Iris pigment epithelial cell (primary cell): ENCODE measurements at places on chromosomes 11 and 22.

GRCh38 chr11:66625041-66625751 is 8.8 kb downstream of the RBM14 start:
- DNase-seq: no peak

DNA sequence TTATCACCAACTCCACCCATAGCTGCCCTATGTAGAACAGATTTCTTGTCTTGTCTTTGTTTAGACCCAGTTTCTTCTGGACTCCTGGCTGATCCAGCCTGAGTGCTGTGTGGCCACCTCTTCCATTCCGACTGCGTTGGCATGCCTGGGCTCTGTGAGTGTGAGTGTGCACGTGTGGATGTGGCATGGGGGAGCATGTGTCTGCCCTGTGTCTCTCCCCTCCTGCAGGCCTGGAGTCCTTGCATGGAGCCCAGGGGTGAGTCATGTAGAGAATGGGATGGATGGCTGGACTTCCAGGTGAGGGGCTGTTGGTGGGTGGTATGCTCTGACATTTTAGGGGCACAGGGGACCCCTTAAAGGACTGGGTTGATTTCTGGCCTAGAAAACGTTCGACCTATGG is 194.7 kb downstream of the GRIK4 start:
- DNase-seq: no peak

- no peak for DNase-seq
Observed at GRCh38 chr11:116762132-116762531, 10.7 kb downstream of the BUD13 start.

GRCh38 chr11:131693756-131694155 is 323.3 kb downstream of the NTM start:
- no peak for DNase-seq

DNA sequence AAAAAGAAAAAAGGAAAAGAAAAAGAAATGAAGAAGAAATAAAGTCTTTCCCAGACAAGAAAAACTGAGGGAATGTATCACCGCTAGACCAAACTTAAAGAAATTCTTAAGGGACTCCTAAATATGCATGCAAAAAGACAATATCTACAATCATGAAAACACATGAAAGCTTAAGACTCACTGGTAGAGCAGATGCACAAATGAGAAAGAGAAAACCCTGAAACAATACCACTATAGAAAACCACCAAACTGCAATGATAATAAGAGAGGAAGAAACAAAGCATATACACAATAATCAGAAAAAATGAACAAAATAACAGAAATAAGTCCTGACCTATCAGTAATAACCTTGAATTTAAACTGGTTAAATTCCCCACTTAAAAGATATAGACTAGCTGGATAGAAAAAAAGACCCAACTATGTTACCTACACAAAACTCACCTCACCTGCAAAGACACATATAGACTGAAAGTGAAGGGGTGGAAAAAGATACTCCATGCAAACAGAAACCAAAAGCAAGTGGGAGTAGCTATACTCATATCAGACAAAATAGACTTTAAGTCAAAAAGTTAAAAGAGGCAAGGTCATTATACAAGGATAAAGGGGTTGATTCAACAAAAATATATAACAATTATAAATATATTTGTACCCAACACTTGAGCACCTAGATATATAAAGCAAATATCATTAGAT is 61.3 kb upstream of the NARS2 start:
- DNase-seq: no peak

GRCh38 chr22:36744791-36745190 is 31.1 kb downstream of the IFT27 start:
- no peak for DNase-seq

GRCh38 chr22:20465759-20466077 is 28.1 kb upstream of the SCARF2 start:
- no peak for DNase-seq

GRCh38 chr11:2104524-2105440 is 34.4 kb downstream of the IGF2 start:
- DNase-seq: no peak

DNA sequence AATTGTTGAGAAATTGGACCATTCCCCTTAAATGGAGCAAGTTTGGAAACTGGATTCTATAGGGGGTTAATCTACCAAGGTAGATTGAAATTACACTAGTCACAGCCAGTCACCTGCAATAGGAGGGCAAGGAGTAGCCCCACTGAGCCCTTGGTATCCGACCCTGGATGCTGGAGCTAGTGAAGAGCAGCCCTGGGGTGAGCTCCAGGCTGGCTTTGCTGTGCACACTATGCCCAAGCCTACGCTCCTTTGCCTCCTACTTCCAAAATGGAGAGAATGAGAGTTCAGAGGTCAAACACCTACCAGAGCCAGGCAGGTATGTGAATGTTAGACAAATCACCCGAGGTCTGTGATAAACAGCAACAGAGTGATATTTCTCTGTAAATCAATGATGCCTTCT is 23.7 kb downstream of the SNU13 start:
- DNase-seq: no peak

- DNase-seq: no peak
Observed at GRCh38 chr22:24485608-24486007, 9.5 kb upstream of the UPB1 start.

- no peak for DNase-seq
Observed at GRCh38 chr22:50339945-50340879, 2.9 kb upstream of the PPP6R2 start.

- no peak for DNase-seq
Observed at GRCh38 chr11:119691020-119691666, 37.9 kb downstream of the NECTIN1 start.

- DNase-seq: peak; percentile 53
Observed at GRCh38 chr11:43517518-43517917, 158.8 kb downstream of the TTC17 start.

- DNase-seq: peak; percentile 47
Observed at GRCh38 chr22:39148727-39149535, 3.5 kb downstream of the CBX7 start.

GRCh38 chr22:42717197-42717928 is 3.3 kb downstream of the A4GALT start:
- DNase-seq: no peak

- no peak for DNase-seq
Observed at GRCh38 chr11:44784851-44785250, 58.1 kb downstream of the TSPAN18 start.

DNA sequence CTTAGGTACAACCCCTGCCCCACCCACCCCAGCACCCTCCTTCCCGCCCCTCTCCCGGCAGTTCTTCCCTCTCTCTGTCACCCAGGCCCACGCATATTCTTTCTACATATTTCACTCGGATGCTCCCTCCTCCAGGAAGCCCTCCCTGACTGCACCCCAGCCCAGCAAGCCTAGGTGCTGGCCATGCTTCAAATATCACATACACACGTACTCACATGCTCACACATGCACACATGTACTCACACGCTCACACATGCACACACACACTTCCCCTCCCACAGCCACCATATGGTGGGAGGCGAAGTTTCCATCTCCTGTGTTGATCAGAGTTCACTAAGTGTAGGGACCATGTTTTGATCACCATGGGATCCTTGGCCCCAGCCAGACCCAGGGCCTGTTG is 90.4 kb downstream of the WNT7B start:
- no peak for DNase-seq

GRCh38 chr22:27573280-27574001 is 228.1 kb downstream of the MN1 start:
- no peak for DNase-seq
